ENCODE measurements at places on chromosomes 1 and 21. TPM values are rescaled to one million over a fixed set of nuclear protein-coding genes. Genes with fewer than 3 reads are reported as not detected.

CLDN19 gene
- not detected for total RNA-seq

PFKFB2 gene
- 3.9 TPM for total RNA-seq

LMOD1 gene
- total RNA-seq, result not detected

SELL gene
- 48.2 TPM for total RNA-seq

LCE3D gene
- total RNA-seq, result not detected

BRINP3 gene
- not detected for total RNA-seq

PROX1 gene
- total RNA-seq, result not detected

SNX7 gene
- 0.11 TPM for total RNA-seq

STPG1 gene
- 5.6 TPM for total RNA-seq

Measured in CD8-positive, alpha-beta memory T cell (primary cell).